Glomerular endothelial cell (primary cell): ENCODE measurements at places on chromosomes 7 and 10. TPM values are rescaled to one million over a fixed set of nuclear protein-coding genes. Genes with fewer than 3 reads are reported as not detected.

GJD4 gene
- total RNA-seq: not detected in 2 replicates

PHKG1 gene
- total RNA-seq: 0.10 and 0.35 TPM in 2 replicates

TSPAN13 gene
- total RNA-seq: 27.9 and 37.5 TPM in 2 replicates

PRLHR gene
- not detected in 2 replicates for total RNA-seq

SUV39H2 gene
- total RNA-seq: 6.2 and 9.8 TPM in 2 replicates

PRSS1 gene
- not detected in 2 replicates for total RNA-seq

SCIN gene
- total RNA-seq: 0.35 and 0.58 TPM in 2 replicates

RASA4B gene
- total RNA-seq: 12.1 and 14.4 TPM in 2 replicates

IFIT2 gene
- total RNA-seq: 7.9 and 8.9 TPM in 2 replicates

GRM3 gene
- not detected in 2 replicates for total RNA-seq

ODAD2 gene
- total RNA-seq: 0.24 and 0.70 TPM in 2 replicates

PRKAG2 gene
- total RNA-seq: 25.4 and 36.3 TPM in 2 replicates

INHBA gene
- total RNA-seq: 20.2 and 53.6 TPM in 2 replicates

KIF5B gene
- total RNA-seq: 117 and 161 TPM in 2 replicates

ACHE gene
- total RNA-seq: 0.97 and 2.0 TPM in 2 replicates

ST8SIA6 gene
- 0.76 TPM in 1 of 2 replicates, not detected in the other for total RNA-seq

C10orf71 gene
- not detected in 2 replicates for total RNA-seq

GNAT3 gene
- not detected in 2 replicates for total RNA-seq

OR6B1 gene
- not detected in 2 replicates for total RNA-seq

SYT15B gene
- 1.1 TPM in 1 of 2 replicates, not detected in the other for total RNA-seq

GPR85 gene
- total RNA-seq: 0.24 and 2.6 TPM in 2 replicates

TBXAS1 gene
- total RNA-seq: 8.1 and 9.0 TPM in 2 replicates

ZDHHC4 gene
- total RNA-seq: 30.7 and 33.0 TPM in 2 replicates

AQP1 gene
- 0.82 and 6.9 TPM in 2 replicates for total RNA-seq

ARL4A gene
- total RNA-seq: 14.1 and 29.1 TPM in 2 replicates

GIMAP8 gene
- total RNA-seq: 16.7 and 26.0 TPM in 2 replicates

AKR1C4 gene
- total RNA-seq: not detected in 2 replicates

VWDE gene
- total RNA-seq: 0.35 TPM in 1 of 2 replicates, not detected in the other

TAS2R41 gene
- total RNA-seq: not detected in 2 replicates

LRIT1 gene
- not detected in 2 replicates for total RNA-seq

GNAI1 gene
- total RNA-seq: 20.0 and 26.7 TPM in 2 replicates

DBF4 gene
- 10.8 and 17.4 TPM in 2 replicates for total RNA-seq

PTTG1IP2 gene
- total RNA-seq: not detected in 2 replicates

BMPER gene
- 1.2 and 2.7 TPM in 2 replicates for total RNA-seq

CPXM2 gene
- 0.19 and 0.41 TPM in 2 replicates for total RNA-seq

MMS19 gene
- 145 and 147 TPM in 2 replicates for total RNA-seq

ABCB1 gene
- total RNA-seq: 1.3 and 3.7 TPM in 2 replicates
